ENCODE measurements at places on chromosomes 4 and X.

DNA sequence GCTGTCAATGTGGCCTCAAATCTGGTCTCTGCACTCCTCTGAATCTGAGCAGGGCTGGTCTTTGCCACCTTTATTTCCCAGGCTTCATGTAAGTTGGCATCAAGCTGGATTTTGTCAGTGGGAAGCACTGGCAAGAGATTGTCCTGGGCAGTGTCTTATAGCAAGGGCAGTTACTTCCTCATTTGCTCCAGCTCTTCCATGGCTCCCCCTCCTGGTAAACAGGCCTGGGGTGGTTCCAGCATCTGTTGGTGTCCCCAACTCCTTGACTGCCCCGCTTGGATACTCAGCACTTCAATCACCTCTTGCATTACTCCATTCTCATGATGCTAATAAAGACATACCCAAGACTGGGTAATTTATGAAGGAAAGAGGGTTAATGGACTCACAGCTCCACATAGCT, 15.0 kb upstream of the REST start:
- no peak for DNase-seq

- DNase-seq = no peak
Measured at GRCh38 chr4:112112590-112113170, 32.6 kb upstream of the FAM241A start.

DNA sequence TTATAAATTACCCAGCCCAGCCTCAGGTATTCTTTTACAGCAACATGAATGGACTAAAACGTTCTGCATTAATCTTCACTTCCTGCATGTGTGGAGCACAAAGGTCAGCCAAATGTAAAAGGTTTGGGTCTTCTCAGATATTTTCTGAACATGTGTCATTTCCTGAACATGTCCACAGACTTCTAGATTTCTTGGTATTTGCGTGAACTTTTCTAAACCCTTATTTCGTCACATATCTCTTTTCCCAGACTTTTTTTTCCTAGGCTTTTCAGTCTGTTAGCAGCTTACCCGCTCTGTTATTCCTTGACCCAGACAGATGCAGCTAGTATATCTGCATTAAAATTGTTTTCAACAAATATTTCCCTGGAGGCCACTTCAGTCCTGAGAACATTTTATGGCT, 57.3 kb upstream of the USP51 start:
- DNase-seq = no peak

- no peak for DNase-seq
Measured at GRCh38 chr4:36278789-36279188, 2.6 kb upstream of the DTHD1 start.

DNA sequence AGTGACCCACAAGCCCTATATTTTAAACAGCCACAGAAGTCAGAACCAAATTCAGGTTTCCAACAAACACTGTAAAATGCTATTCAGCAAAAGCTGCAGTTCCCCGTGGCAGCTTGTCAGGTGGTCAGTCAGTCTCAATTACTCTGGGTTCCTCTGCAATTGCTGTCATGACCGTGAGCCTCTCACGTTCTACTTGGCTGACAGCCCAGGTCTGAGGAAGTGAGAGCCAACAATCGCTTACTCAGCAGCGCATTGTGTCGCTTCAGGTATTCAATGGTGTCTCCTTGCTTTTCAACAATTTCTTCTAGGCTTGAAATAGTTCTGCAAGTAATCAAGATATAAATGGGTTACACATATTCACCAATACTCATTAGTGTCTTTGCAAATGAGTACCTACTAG, 25.8 kb downstream of the TRIM75 start:
- no peak for DNase-seq

GRCh38 chr4:103292373-103292772, 94.2 kb upstream of the CENPE start:
- no peak for DNase-seq

GRCh38 chrX:103343105-103343504, 13.1 kb downstream of the TCEAL7 start:
- peak; percentile 25 for DNase-seq

DNA sequence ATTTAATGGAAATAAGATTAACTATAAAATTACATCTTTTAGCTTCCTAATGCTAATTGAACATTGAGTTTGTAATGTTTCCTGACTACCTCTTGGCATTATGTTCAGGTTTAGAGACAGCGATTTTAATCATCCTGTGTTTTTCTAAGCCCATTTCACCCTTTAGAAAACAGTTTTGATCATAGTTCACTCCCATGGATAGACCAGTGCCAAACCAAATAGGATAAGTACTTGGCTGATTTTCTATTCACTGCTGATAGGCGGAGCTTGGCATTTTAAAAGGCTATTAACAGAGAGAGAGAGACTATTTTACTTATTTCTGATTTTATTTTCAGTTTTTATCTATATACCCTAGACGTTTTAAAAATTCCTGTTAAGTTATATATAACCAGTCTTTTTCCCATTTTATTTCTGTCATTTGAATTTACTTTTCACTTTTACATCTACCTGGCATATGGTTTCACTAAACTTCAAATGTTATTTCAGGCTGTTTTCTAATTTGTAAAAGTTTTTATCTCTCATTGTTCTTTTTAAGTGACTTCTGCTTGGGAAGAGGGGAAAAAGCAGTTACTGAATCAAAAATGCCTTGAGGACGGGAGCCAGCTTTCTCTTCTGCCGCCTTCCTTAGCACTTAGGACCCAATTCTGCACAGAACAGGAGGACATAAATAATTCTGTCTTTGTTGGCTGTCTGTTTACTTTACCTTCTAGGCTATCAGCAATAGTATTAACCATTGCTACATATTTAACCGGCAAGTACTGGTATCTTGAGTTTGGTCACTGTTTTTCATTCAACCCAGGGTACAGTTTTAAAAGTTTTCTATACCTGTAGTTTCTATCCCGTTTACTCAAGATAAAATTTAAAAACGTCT, 46.4 kb downstream of the SGMS2 start:
- no peak for DNase-seq

- no peak for DNase-seq
Measured at GRCh38 chrX:55220119-55220794, at the start of gene PAGE5. Gene PAGE5 (plus strand): TSS chrX:55220346. CDS start chrX:55221383, 1,037 bp downstream.

- DNase-seq = no peak
Measured at GRCh38 chr4:6017030-6017429, 1.2 kb downstream of the C4orf50 start.

DNA sequence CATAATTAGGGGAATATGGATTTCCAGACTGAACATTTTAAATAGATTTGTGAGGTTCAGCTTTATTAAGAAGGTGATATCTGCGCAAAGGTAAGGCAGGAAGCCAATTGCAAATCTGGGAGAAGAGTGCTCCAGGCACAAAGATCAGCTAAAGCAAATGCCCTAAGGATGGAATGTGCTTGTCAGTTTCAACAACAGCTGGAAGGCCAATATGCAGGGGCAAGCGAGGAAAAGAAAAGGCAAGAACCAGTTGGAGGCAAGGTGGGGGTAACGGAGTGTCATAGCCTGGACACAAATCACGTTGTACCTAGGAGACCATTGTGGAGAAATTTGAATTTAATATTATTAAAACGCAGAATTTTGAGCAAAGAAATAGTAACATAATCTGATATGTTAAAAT, 1710.3 kb upstream of the PCDH7 start:
- DNase-seq = no peak

GRCh38 chr4:28916585-28916984, 1803.6 kb upstream of the PCDH7 start:
- DNase-seq = no peak

DNA sequence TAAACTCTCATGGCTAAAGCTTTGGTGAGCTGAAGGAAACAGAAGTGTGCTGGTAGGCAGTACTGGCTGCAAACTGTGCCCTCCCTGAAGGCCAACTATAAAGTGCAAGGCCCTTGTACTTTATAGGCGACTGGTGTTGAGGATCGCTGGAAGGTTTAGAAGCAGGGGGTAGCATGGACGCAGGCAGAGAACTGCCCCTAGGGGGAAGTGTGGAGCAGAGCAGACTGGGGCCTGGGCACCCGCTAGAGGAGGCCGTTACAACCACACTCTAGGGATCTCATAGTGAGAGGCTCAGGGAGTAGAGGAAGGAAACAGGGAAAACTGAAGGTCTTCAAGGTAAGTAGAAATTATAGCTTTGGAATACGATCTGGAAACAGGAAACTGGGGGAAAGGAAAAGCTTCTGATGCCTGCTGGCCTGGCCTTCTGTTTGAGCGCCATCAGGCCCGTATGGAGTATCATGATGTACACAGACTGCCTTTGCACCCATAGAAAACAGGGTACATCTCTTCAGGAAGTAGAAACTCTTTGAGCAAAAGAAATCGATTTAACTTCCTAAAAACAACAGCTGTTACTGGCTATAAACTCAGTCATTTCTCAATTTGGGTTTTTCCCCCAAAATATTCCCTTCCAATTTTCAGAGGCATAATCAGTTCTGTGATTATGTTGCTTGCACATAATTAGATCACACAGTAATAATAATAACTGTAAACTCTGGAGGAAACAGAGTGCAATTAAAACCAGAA, 23.9 kb upstream of the TMSB4X start:
- peak; percentile 78 for DNase-seq

DNA sequence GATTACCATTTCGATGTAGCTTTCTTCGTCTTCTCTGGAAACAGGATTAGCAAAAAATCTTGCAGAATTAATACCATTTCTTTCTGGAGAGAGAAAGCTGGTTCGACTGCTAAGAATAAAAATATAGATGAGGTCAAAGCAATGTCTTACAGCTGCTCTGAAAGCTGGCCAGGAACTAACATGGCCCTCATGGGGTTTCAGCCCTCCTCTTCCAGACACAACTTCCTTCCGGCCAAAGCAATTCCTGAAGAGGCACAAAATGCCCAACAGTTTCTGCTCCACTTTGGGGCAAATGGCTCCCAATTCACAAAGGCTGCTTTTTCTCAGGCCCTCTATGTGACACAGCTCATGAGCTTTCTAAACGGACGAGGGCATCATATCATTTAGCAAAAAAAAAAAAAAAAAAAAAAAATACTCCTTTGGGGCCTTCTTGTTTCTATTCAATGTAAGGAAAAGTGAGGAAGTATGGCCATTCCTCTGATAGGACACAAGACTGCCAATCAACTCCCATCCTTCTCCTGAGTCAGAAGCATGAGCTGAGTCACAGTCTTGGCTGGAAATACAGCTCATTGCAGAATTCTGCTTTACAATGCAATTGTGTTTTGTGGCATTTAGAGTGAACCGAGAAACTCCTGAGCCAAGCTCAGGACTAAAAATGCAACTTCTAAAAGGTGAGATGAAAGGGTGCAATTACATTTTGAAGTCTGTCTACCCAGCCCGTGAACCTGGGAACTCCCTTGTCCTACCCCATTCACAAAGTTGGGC, 42.7 kb upstream of the CTAG2 start:
- DNase-seq = no peak

- no peak for DNase-seq
Measured at GRCh38 chrX:55908661-55909212, 191.2 kb downstream of the RRAGB start.

DNA sequence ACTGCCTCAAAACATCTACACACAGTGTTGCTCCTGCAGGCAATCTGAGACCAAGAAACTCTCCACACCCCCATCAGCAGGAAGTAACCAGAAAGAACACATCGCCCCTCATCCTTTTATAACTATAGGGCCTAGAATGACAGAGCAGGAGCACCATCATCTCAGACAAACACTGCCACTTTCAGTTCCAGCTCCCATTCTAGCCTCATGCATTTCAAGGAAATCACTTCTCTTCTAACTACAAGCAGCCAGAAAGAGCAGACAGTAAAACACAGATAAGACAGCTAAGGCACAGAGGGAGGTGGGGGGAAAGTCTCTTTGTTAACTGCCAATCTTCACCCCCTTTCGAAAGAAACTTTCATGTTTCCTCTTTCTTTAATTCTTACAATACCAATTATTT, 102.6 kb upstream of the TENT5D start:
- no peak for DNase-seq

GRCh38 chr4:135281230-135281629, 1079.6 kb upstream of the PABPC4L start:
- no peak for DNase-seq

DNA sequence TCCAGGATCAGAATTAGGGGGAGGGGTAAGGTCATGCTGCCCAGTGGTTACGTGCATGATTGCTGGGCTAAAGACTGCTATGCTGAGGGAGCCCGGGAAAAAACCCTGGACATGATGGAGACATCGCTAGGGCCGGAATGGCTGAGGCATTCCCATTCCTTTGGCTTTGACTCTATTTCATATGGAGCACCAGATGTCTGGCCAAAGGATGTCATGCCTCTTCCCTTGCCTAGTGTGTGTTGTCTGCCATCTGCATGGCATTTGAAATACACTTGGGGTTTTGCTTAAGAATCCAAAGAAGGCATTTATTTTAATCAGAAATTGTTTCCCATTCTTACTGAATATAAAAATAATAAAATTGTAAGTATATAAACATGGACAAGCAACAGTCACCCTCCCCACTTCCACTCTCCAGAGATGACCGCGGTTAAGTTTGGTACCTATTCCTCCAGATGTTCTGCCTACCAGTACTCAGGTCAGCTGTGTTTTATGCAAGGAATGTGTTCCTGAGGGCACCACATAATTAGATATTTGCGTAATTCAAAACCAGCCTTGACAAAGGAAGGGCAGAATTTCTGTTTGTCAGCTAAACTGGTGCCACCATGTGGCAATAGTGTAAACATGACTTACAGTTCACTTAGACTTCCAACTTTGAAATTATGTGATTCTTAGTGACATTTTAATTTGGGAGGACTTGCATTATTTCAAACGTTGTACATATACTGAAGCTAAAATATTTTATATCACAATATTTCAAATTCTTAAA, 105.9 kb downstream of the CT47B1 start:
- DNase-seq = peak; percentile 10

Measured in CD4-positive, alpha-beta T cell treated with Interleukin-6 at 100 ng/mL for 8 hours (primary cell).